Omental fat pad (tissue), 4 donors: ENCODE measurements at places on chromosomes 7 and 10.
A peak's percentile ranks its signal among the peaks of the same experiment; 100 is the strongest.

GRCh38 chr10:30686708-30687107, 57.2 kb upstream of the LYZL2 start:
- no peak for DNase-seq

DNA sequence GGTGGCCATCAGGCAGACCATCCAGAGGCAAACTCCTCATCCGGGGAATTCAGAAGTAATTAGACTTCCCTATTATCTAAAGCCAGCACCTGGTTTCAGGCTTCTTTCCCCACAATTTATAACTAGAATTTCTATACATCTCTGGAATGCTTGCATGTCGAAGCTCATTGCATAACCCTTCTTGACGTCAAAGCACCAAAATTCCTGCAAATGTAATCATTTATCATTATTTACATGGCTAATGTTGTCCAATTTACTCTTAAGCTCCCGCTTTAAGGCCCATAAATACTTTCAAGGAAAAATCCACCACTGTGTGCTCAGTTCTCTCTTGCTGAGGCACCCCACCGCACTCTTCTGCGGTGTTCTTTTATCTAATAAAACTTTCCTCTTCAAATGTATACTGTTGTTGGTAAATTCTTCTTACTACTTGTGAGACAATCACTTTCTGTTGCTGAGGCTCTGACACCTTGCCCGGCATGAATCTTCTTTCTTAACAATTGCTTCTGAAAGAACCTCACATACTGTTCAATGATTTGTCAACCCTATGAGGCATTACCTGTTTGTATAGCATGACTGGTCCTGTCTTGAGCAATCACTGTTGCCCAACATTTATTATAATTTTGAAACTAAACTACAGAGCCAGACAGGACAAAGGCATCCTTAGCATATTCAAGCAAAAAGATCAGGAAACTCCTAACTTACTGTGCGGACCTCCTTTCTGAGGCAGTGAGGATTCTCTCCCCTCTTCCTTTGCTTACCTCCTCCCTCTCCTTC, 17.4 kb upstream of the GPR141 start:
- no peak for DNase-seq

DNA sequence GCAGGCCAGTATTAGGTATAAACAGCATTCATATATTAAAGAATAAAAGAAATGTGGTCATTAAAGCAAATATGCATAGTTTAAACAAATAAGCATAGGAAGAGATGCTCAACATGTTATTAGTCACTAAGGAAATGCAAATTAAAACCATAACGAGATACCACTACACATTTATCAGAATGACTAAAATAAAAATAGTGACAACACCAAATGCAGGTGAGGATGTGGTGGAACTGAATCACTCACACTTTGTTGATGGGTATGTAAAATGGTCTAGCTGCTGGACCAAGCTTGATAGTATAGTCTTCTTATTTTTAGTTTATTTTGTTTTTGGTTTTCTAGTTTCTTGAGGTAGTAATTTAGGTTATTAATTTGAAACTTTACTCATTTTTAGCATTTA, 242.9 kb downstream of the HGF start:
- DNase-seq: no peak

DNA sequence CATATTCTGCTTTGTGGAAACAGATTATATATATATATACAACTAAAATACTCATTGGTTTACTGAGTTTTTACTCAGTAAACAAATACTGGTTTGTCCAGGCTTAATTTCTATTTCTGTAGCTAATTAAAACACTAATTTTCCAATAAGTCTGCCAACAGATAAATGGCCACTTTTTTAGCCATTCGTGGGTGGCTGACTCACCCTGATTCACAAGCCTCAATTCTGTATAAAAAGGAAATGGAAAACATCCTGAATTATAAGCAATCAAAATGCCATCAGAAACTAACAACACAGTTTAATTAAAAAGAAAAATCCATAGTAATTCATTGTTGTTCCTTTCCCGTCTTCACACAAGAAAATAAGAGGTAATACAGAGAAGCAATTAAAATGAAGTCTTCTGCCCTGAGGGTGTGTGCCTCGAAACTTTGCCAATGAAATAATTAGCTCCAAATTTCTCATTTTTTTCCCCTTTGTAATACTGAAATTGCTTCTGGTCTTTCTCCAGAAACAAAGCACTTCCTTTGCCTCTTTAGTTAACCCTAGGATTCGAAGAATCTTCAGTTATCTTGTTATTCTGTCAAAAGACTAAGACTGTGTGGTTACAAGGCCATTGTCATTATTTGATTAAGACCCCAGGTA, 118.7 kb upstream of the PTN start:
- DNase-seq: no peak

DNA sequence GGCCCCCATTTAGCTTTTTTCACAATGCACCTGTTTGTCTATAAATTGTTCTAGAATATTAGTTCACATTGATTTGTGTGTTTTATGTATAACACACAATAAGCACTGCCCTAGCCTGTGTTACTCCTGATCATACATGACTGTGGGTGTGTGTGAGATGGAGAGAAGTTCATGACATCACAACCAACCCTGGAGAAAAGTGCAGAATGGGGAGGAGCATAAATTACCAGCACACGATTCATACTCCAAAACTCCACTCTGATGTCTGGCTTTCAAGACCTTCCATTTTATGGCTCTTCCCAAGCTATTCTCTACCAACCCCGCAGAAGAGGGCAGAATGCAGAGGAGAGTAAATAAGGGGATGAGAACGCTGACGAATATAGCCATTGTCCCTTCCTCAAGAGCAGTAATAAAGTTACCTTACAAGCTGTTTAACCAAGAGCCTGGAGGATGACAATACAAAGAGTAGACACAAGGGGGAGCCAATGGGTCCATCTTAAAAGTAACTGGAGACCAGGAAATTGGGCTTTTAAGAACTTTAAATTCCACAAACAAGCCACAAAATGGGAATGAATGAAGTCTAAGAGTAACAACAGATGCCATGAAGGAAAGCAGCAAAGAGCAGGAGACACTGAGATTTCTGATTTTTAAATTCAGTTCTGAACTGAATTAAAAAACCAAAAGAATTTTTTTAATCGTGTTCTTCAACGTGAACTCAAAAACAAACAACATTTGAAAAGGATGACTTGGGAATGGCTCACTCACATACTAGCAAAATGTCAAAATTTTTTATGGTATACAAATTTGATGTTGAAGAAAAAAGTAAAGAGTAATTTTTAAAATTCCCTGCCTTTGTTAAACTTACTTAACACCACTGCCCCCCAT, 159.6 kb downstream of the PARD3 start:
- no peak for DNase-seq

- no peak for DNase-seq
Measured at GRCh38 chr10:121624836-121625486, 26.7 kb upstream of the FGFR2 start.

GRCh38 chr10:104254493-104255310, at the start of gene GSTO1:
TSS of gene GSTO1 (plus strand) at chr10:104254892. CDS start at chr10:104254929, 37 bp downstream.
- peak; percentile 57 for DNase-seq

DNA sequence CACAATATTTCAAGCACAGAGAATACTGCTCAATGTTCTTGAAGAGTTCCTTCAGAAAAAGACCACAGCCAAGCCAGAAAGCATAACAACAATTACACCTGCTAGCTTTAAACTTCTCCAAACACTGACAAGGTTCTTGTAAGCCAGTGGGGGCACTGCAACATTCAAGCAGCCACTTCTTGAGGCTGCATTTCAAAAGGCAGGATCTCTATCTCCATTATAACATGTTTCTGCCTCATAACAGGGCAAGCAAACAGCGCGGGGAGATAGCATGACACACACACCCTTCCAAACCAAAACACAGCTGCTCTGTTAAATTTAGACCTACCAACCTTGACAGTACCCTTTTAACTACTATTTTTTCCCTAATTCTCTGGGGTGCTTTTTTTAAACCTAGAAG, 30.8 kb downstream of the CHCHD3 start:
- DNase-seq: no peak

DNA sequence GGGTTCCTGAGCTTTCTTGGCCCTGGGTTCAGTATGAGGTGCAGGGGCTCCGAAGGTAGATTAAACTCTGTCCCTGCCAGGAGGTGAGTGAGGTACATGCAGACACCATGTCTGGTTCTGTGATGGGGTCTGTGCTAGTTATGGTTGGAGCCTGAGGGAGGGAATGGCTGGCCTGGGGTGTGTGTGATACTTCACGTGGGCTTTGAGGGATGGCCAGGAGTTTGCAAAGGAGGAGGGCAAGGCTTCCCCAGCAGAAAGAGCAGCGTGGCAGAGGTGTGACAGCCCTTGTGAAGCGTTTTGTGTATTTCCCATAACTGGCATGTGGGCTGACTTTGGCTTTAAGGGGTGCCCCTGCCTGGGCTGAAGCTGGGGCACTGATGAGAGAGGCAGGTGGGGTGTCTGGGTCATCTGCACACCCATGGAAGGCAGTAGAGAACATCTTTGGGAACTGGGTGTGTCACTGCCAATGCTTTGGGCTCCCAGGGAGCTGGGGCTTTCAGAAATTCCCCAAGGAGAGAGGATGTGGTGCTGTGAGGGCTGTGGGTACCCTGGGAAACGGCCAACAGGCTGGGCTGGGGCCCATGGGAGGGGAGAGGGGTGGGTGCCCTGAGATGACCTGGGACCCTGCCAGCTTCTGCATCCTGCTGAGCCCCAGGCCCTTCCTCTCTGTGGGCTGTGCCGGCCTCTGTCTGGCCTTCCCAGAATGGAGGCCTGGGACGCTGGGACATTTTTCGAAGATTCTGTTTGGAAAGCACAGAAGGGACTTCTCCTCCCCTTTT, 4.6 kb downstream of the PALD1 start:
- DNase-seq: no peak

- no peak for DNase-seq
Measured at GRCh38 chr10:1050145-1050544, 1.2 kb upstream of the IDI1 start.
